Activated CD4-positive, alpha-beta T cell treated with anti-CD3 and anti-CD28 coated beads for 4 hours (primary cell): ENCODE measurements at places on chromosomes 6 and 20.

DNA sequence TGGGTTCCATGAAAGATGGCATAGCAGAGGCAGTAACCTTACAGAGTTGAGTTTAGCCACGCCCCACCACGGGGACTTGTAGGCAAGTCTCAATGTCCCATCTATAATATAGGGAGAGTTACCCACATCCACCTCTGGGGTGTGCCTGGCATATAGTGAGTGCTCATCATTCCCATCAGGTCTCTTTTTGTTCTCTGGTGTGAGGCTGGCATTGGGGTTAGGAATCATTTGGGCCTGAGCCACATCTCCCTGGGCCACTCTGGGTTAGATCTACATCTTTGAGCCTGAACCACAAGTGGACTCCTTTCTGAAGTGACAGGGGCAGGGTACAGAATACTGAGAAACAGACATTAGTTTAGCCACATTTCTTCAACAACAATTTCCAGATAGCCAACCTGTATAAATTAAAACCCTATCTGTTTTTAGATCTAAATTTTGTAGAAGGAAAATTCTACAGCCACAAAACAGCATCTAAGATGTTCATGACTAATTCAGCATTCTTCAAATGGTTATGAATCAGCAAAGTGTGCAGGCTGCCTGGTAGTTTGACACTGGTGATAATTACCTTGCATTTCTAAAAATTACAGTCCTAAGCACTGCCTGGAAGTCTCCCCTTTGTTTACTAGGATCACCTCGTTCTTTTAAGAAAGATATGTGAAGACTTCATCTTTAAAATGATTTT is 20.1 kb downstream of the RNF24 start:
- peak; percentile 20 for DNase-seq

- DNase-seq, result no peak
Measured at GRCh38 chr20:44586289-44586911, 4.0 kb downstream of the PKIG start.

GRCh38 chr6:70131528-70131927 is 171.4 kb downstream of the COL9A1 start:
- no peak for DNase-seq

DNA sequence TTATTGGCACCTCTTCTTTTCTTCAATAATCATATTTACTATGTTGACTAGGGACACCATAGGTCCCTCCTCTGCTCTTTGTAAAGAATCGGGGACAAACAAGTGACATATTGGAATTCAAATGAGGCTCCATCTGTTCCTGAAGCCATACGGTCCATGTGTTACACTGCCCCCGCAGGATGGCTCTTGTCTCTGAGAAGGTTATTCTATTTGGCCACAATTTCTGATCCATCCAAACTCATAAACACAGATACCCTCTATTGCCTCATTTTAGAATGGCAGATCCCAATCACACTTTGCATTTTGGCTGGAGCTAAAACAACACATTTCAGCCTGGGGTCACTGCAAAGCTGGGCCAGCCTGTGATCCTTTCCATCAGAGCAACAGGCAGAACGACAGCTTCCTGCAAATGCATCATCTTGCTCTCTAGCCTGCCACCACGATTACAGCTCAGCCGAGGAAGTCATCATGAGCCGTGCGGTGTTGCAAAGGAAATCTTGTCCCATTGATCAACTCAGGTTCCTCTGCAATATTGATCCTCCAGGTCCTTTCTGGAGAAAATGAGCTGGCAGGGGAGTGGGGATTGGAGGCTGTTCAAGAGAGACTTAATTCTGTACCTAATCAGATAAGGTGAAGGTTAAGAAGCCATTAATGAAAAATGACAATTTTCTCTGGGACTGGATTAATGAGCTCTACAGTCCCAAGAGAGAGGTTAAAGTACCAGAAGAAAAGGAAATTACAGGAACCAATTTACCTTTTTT is 73.1 kb downstream of the AGPAT4 start:
- no peak for DNase-seq

GRCh38 chr20:56765172-56766073 is 136.3 kb downstream of the TFAP2C start:
- no peak for DNase-seq

- no peak for DNase-seq
Measured at GRCh38 chr20:58593880-58594638, 57.0 kb upstream of the STX16 start.

GRCh38 chr6:87669051-87669450 is 33.0 kb downstream of the AKIRIN2 start:
- no peak for DNase-seq

DNA sequence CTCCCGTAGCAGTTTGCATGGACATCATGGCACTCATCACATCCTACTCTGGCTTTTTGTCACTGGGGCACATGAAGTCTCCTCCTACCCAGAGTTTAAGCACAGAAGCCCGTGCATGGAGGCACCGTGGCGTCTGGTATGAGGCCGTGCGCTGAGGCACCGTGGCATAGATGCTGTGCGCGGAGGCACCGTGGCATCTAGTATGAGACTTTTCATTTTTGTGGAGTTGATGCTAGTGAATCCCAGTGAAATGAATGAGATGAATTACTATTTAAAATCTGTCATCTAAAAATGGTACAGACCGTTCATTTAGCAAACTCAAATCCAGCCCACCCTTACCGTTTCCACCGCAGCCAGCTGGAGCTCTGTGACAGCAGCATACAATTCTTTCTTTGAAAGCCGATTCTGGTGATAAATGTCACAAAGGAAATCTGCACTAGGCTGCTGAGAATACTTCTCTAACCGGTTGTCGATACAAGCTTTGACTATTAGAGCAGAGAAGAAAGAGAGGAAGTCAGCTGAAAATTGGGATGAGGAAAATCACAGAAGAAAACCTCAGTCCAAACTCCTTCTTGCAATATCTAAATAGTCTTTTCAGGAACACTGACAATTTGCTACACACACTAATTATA is 11.3 kb downstream of the CYP24A1 start:
- no peak for DNase-seq

- DNase-seq, result no peak
Measured at GRCh38 chr20:14716351-14716801, 379.0 kb upstream of the FLRT3 start.

DNA sequence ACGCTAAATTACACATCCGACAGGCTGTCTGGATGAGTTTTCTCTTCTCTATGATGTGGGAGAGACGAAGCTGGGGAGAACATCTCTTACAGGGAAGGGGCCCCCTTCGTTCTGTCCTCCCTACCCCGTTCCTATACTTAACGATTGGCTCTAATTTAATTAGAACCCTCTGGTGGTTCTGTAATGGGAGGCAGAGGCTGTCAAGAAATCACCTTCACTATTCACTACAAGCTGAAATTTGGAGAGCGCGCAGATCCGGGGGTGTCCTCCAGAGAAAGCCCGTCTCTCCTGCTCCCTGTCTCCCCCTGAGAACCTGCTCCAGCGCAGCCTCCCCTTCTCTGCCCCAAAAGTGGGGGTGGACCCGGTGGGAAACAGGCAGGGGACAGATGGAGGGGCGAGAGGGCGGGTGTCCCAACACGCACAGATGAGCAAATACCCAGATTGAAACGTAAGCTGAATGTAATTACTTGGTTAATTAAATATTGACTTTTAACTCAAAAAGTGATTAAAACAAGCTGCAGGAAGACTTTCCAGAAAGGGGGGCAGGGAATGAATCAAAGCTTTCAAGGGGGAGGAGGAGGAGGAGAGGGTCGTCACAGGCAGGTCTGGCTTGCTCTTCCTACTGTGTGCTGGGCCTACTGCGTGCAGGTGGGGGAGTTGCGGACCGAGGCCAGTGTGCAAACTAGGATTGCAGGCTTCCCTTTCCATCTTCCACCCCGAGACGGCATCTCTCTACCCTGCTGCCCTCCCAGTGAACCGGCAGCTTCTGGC is 1.3 kb downstream of the SULF2 start:
- no peak for DNase-seq

- DNase-seq, result no peak
Measured at GRCh38 chr6:68233623-68234022, 401.5 kb upstream of the ADGRB3 start.

- peak; percentile 6 for DNase-seq
Measured at GRCh38 chr6:80094017-80094416, 12.5 kb upstream of the BCKDHB start.

GRCh38 chr20:22561965-22562577 is 22.3 kb downstream of the FOXA2 start:
- no peak for DNase-seq

GRCh38 chr6:123616942-123617341 is 19.8 kb downstream of the TRDN start:
- no peak for DNase-seq

- DNase-seq, result peak; percentile 54
Measured at GRCh38 chr6:90294614-90294988, 2.0 kb downstream of the BACH2 start.

- DNase-seq, result no peak
Measured at GRCh38 chr20:46088409-46089166, 1.2 kb downstream of the NCOA5 start.

DNA sequence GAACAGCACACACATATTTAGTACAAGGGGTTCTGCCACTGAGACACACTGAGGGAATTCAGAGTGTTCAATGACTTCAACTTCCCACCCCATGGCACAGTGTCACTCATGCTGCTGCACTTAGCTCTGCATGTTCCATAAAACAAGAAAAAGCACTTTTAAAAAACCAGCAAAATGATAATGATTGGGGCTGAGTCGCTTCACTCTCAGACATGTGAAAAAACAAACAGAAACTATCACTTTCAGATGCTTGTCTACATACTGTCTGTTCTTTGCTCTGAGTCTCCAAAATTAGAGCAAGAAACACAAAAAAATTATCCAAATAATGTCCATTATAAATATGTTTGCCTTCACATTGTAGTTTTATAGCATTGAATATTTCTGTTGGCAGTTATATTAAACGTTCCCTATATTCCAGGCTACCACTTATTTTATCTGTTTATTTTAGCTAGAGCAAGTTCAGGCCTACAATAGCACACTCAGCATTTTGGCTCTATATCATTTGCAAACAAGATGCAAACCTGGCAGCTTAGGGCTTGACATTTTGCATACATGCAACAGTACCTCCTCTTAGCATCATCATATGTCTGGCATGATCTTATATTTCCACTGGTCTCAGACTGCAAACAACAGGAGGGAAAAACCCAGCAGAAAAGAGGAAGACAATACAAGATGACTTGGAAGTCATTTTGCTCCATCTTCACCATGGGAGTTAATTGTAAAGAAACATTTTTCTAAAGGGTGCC is 398.8 kb downstream of the HACE1 start:
- no peak for DNase-seq

DNA sequence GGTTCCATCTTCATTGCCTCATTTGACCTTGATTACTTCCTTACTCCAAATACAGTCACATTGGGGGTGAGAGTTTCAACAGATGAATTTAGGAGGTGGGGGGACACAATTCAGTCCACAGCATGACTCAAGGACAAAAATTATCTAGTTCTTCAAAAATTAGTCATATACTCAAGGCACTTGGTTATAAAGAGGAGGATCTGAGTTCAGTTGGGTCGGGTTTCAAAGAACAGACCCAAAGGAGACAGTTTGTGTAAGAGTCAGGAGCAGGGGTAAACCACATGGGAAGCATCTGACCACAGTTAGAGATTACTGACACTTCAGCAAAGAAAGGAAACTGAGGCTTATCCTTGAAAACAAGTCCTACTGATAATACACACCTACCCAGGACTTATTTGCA is 138.0 kb downstream of the TBC1D7 start:
- DNase-seq, result no peak

GRCh38 chr6:150733726-150734125 is 131.8 kb upstream of the MTHFD1L start:
- DNase-seq, result no peak

DNA sequence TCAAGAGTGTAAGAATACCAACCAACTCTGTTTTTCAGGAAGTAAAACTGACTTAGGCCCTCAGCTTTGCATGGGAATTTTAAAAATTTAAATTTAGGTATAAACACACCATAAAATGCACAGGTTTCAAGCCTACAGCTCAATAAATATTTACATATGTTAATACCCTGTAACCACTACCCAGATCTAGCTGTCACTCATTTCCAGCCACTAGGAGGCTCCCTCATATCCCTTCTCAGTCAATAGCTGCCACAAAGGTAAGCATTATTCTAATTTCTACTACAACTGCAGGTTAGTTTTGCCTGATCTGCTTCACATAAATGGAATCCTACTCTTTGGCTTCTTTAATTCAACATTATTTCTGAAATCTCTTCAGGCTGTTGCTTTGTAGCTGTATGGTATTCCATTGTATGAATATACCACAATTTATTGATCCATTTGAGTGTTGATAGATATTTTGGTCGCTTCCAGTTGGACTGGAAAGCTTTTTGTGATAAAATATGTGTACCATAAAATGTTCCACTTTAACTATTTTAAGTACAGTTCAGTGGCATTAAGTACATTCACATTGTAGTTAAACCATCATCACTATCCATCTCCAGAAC is 32.5 kb upstream of the MEI4 start:
- DNase-seq, result no peak

GRCh38 chr6:116895935-116896334 is 18.9 kb downstream of the RFX6 start:
- DNase-seq, result no peak

GRCh38 chr6:136137739-136138402 is 112.2 kb downstream of the MTFR2 start:
- DNase-seq, result no peak

- DNase-seq, result no peak
Measured at GRCh38 chr6:134432036-134432435, 114.1 kb upstream of the SGK1 start.

- DNase-seq, result no peak
Measured at GRCh38 chr6:7183707-7184106, 75.9 kb downstream of the RREB1 start.

DNA sequence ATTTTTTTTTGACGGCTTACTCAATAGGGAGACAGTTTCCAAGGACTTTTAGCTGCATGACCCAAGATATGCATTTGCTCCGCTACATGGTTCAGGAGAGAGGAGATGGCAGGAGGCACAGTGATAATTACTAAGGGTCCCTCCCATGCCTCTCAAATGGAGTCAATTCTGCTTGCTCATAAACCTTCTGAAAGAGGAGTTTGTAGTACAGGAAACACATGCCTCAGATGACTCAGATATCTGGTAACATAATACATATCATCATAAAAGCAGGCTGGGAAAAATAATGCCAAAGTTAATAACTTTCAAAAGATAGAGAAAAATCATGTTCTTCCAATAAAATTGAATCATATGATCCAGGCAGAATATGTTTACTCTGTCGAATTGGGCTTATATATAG is 97.6 kb upstream of the DEFB112 start:
- no peak for DNase-seq

DNA sequence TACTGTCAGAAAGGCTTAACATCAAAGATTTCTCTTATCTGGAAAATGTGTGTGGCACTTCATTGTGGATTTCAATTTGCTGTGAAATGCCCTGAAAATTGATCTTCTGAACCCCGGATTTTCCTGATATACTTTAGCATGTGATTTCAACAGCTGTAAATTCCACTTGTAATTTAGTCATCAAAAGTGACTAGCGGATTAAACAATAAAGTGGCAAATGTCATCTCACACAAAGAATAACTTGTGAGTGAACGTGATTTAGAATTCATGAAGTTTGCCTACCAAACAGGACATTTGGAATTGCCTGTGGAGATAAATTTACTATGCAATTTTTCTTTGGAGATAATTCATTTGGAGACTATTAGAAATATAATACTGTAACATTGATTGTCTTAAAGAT is 601.6 kb downstream of the COL12A1 start:
- DNase-seq, result no peak

GRCh38 chr6:105859457-105859856 is 226.7 kb upstream of the PRDM1 start:
- DNase-seq, result no peak

- DNase-seq, result no peak
Measured at GRCh38 chr6:96792561-96793190, 44.6 kb downstream of the GPR63 start.

- no peak for DNase-seq
Measured at GRCh38 chr6:47512872-47513271, 35.3 kb downstream of the CD2AP start.
